T-helper 1 cell (primary cell): ENCODE measurements at places on chromosomes 13 and 19.

DNA sequence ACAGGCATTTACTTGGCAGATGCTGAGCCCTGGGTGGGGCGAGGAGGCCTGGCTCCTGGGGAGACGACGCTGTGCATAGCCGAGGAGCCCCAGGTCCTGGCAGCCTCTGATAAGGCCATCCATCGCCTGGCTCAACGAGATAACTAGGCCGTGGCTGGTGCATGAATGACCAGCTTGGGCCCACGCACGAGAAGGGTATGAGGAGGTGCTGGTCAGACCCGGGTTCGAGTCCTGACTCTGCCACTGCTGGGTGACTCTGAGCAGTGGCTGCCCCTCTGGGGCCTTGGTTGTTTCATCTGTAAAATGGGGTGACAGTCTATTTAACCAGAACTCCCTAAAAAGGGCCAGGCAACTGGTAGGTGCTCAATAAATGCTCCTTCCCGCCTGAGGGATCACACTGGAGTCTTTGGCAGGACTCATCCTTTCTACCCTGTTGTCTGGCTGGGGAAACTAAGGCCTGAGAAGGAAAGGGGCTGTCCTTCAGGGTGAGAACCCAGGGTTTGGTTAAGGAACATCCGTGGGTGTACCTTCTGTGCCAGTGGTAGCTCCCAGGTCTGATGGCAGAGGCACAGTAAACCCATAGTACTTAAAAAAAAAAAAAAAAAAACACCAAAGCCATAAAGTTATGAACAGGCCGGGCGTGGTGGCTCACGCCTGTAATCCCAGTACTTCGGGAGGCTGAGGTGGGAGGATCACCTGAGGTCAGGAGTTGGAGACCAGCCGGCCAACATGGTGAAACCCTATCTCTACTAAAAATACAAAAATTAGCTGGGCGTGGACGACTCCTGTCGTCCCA lies 8.1 kb upstream of the ARRDC2 start:
- no peak for DNase-seq

- DNase-seq, result no peak
Measured at GRCh38 chr13:76982061-76982460, 9.8 kb upstream of the CLN5 start.

- no peak for DNase-seq
Measured at GRCh38 chr13:74040200-74040599, 94.0 kb downstream of the KLF12 start.

- DNase-seq, result no peak
Measured at GRCh38 chr13:107301724-107302374, 733.9 kb upstream of the ARGLU1 start.

DNA sequence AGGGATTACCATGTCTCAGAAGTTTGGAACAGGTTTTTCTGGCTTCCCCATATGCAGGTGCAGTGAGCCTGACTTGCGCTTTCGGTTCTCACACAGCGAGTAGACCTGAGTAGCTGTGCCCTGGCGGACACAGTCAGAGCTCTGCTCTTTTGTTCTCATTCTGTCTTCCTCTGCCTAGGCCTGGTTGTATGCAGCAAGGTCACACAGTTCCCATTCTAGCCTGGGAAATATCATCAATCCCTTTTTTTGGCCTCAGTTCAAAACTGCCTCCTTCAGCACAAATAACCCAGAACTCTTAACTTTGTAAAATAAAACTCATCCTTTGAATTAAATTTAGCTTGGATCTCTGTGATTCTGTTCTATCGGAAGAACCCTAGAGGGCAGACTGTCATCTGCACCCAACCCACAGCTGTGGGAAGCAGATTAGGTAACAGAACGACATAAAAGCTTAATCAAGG lies 10.2 kb downstream of the OXGR1 start:
- DNase-seq, result no peak

DNA sequence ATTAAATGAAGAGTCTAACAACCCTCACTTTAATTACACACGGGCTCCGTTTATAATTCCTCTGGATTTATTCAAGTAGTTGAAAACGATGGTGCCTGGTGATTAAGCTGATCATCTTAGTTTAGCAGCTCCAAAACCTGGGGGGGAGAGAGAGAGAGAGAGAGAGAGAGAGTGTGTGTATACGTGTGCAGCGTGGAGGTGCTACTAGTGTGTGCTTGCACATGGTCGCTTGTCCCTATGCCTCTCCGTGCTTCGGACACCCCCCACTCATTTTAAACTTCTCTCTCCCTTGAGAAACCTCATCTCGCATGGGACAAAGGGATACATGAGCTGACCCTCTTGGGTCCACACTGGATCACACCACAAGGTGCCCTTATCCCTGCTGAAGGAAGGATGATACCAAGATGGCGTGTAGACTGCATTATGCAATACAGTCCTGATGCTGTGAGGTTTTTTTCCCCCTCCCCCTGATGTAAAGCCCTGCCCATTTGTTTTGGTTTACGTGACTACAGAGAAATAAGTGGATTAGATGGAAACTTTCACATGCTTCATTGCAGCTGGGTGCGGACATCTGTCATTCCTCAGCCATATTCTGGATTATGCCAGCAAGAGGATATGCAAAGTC lies 320.8 kb downstream of the ZNF536 start:
- DNase-seq, result no peak

DNA sequence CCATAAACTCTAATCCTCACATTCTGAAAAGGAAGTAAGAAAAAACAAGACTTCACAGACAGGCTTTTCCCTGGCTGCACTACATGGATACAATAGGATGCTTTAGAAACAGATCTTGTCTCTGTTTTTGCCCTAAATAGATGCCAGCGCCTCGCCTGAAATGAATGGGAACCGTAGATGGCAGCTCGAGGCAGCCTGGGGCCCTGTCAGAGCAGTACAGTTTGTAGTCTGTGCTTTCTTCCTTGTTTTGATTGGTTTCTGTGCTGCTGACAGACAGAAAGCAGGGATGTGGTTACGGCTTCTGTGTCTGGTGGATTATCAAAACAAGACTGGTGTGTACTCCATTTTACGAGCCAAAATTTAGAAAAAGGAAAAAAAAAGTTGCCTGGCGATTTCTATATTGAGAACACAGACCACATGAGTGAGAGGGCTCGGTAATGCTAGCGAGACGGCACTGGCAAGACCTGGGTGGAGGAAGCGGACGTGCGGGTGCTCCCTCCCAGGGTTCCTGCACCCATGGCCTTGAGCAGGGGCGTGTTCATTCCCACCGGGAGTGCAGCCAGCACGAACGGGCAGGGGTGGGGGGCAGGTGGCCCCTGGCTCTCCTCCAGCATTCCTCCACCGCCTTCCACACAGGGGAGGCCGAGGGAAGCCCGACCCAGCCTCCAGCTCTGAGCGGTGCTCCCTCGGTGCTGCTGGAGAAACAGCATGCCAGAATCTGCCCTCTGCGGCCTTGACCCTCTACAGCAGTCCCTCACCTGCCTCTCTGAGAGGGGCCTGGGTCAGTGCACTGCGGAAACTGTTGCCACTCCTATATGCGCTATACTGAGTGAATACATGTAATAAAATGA lies 37.6 kb upstream of the C1QTNF9 start:
- peak; percentile 65 for DNase-seq

DNA sequence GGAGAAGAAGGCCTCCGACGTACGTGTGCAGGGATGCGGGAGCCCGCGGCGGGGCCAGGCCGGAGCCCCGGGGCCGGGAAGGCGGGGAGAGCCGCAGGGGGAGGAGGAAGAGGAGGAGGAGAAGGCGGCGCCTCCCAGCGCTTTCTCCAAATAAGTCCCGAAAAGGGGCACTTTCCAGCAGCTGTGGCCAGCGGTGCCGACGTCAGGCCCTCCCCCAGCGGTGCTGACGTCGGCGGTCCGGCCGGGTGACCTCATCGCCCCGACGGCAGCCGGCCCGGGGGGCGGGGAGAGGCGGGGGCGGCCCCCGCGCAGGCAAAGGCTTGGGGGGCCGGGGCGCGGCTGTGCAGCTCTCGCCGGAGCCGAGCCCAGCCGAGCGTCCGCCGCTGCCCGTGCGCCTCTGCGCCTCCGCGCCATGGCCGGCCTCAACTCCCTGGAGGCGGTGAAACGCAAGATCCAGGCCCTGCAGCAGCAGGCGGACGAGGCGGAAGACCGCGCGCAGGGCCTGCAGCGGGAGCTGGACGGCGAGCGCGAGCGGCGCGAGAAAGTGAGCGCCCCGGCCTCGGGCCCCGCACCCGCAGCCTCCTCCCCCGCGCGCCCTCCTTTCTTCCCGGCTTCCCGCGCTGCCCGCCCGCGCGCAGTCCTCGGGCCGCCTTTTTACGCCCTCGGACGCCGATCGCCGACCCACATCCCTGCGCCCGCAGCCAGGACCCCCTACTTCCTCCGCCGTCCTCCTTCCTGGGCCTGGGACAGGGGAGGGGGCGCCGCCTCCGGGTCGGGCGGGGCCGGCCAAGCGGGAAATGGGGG lies at the start of gene TPM4:
TPM4 (plus strand) TSS at position 342 of the 804 bp plus-strand sequence; CDS start at position 413, 71 bp downstream.
- peak; percentile 76 for DNase-seq

DNA sequence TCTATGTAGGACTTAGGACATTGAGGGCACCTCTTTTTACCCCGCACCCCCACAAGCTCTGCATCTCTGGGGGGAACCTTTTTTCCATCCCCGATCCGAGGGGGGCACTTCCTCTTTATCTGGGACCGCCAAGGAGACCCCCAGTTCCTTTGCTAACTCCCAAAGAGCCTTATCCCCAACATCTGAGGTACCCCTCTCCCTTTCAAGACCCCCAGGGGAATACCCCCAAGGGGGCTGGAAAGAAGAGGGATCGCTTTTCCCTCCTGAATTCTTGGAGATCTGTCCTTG lies 1.1 kb downstream of the TNFSF9 start:
- no peak for DNase-seq

DNA sequence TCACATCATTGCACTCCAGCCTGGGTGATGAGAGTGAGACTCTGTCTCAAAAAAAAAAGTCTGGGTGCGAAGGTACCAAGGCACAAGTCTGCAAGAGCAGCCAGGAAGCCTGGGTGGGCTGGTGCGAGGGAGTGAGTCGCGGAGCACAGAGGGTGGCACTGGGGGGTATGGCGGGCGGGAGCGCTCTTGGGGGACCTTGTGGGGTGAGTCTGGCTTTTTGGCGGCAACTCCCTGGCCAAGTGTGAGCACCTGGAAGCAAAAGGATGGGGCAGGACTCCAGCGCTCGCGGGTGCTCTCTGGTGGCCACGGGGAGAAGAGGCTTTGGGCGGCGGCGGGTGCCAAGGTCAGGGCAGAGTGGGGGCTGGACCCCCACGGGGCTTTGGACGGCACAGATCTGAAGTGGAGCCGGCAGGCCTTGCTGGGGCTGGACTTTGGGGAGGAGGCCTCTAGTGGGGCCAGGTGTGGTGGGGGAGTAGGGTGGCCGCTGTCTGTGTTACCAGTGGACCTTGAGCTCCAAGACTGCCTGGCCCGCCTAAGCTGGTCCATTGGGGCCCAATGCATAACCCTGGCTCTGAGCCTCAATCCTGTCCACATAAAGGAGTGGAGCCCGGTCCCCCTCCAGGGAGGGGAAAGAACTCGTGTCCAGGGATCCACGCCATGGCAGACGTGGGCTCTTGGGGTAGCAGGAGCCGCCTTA lies 1.6 kb downstream of the P2RY11 start:
- peak; percentile 61 for DNase-seq

DNA sequence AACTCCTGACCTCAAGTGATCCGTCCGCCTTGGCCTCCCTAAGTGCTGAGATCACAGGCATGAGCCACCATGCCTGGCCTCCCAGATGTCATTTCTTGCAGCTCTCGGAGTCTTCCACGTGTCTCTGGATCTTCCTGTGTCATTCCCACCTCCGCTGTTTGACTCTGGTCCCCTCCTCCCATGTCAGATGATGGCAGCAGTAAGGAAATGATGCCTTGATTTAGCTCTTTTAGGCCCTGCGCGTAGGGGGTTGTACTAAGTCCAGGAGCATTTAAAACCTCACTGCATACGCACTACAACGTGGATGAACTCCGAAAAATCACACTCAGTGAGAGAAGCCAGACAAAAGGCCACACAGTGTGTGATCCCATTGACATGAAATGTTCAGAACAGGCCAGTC lies 113.1 kb downstream of the GNG7 start:
- no peak for DNase-seq

GRCh38 chr19:58572026-58572817 lies 913 bp downstream of the MZF1 start:
- DNase-seq, result no peak

GRCh38 chr19:13751436-13751835 lies 12.9 kb upstream of the MRI1 start:
- DNase-seq, result no peak

DNA sequence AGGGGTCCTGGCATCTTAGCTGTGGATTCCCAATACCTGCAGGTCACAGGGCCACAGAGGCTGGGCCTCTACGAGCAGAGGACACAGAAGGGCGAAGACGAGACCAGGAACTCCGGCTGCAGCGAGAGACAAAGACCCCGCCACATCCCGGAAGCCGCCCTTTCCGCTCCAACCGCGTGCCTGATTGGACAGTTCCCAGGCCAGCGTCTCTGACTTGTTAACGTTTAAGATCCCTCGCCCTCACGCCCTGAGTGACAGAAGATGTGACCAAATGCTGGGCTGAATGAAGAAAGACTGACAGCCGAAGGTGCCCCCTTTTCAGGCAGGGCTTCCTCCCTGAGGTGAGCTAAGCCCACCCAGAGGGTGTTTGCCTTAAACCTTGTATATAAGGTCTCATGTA lies at the start of gene ZNF98:
ZNF98 (minus strand) TSS at position 136 of the 400 bp plus-strand sequence; CDS start at position 14, 122 bp downstream.
- no peak for DNase-seq

DNA sequence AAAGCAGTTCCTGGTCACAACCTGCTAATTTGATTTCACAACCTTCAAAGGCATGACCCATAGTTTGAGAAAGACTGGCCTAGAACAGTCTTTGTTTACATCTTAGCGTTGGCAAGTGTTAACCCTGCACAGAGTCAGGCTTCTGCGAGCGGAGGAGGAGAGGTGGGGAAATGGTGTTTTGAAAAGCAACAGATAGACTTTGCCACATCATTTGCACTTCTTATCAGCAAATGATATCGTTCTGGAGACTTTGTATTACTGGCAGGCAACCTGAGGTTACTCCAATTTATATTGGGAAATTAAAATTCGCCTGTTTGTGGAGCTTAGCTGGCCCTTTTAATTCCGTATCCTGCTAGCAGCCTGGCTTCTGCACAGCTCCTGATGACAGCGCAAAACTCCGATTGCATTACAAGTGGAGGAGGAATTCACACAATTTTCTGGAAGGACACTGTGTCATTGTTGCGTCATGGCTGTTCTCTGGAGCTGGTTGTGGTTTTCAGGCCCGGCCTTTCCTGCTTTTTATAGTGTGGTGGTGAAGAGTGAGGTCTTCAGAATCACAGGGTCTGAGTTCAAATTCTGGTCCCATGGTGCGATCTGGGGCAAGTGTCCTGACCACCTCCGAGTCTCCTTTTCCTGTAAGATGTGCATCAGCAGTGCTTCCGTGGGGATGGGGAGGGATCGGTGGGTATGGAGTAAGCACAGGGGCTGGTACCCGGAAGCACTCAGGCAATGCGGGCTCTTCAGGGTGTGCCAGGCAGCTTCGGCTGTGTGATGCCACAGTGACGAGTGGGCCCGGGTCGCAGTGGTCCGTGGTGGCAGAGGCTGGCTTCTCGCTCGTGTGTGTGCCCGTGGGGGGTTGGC lies 49.1 kb upstream of the EHD2 start:
- DNase-seq, result no peak

- DNase-seq, result no peak
Measured at GRCh38 chr13:56012644-56013043, 1128.1 kb upstream of the PRR20A start.

DNA sequence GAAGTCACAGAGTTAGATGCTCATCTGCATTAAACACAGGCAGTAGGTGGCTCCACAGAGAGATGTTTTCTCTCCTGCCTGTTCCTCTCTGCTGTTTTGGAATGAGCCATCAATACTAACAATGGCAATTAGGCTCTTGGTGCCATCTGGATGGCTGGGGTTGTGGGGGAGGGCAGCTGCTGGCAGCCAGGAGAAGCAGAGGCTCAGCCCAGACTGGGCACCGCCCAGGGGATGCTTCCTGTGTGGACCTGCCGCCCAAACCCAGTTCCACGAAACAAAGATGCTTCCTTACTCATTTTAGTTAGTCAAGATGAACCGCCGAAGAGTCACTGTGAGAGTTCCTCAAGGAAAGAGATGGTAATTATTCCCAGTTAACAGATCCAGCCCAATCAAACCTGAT lies 50.8 kb upstream of the PCDH8 start:
- no peak for DNase-seq
